Activated T-helper 2 cell treated with anti-CD3 and anti-CD28 coated beads, Interferon-gamma antibody, Interleukin-2, Interleukin-4, amounts not matched to agents 10 μg/mL and 5 μg/mL and 100 μg/mL, durations not matched to agents 14 hours and 24 hours and 36 hours (primary cell): ENCODE measurements at places on chromosomes 16 and 17. TPM values are rescaled to one million over a fixed set of nuclear protein-coding genes. Genes with fewer than 3 reads are reported as not detected.

GRCh38 chr16:88442727-88443576, 10.1 kb upstream of the ZFPM1 start:
- DNase-seq: peak; percentile 67

- no peak for DNase-seq
Measured at GRCh38 chr17:8868529-8868951, 1.1 kb upstream of the PIK3R6 start.

Gene MPP2
- total RNA-seq: 1.2 and 1.4 TPM in 2 replicates

DNA sequence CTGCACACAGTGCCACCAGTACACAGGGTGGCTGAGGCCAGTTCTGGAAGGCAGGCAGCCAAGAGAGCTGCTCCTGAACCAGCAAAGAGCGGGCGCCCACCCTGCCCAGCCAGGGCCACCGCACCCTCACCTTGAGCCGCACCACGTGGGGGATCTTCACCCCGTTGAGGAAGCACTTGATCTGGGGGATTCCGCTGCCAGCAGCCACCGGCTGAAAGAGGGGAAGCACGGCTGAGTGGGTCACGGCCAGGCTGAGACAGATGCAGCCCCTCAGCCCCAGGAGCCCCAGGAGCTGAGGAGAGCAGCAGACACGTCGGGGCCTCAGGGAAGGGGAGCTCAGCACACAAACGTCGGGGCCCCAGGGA, 14.6 kb upstream of the CCDC154 start:
- no peak for DNase-seq

- no peak for DNase-seq
Measured at GRCh38 chr17:9809409-9809808, 12.5 kb downstream of the GSG1L2 start.
